ENCODE measurements at places on chromosomes 1 and 21. TPM values are rescaled to one million over a fixed set of nuclear protein-coding genes. Genes with fewer than 3 reads are reported as not detected.
A peak's percentile ranks its signal among the peaks of the same experiment; 100 is the strongest.

- peaks cover 3% of the 10 kb centered on the region for H3K4me1 ChIP-seq
- no peak overlapping the region for H3K27ac ChIP-seq
- H3K27me3 ChIP-seq = no peaks in the 10 kb centered on the region
- H3K36me3 ChIP-seq = no peaks in the 10 kb centered on the region
- DNase-seq = no peak
Measured at GRCh38 chr21:34593423-34593822, 21.5 kb downstream of the RCAN1 start.

DNA sequence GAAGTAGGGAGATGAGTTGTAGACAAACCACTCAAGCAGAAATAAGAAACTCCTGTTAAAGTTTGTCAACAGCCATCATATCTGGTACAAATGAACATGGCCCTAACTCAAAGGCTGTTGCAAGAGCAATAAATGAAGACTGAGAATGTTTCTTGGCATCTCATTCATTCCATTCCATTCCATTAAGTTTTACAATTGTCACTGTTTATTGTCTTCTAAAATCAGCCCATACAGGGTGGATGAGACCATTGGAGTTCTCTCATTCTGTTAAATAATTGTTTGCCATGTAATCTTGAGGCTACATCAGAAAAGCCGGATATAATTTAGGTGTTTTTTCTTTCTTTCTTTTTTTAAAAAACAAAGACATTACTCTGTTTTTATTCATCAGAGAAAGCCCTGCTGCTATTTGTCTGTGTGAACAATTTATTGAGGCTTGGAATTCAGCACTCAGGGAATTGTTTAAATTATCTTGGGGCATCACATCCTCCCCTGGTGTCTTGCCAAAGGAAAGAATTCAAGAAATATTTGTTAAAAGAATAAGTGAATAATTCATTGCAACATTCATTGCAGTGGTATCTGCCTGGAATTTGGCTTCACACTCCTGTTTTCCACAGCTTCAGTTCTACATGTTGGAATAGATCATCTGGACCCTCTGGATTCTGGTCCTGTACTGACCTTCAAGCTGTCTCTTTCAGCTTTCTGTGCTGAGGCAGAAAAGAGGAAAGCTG, 604.5 kb downstream of the PLPP3 start:
- no peaks in the 10 kb centered on the region for H3K4me1 ChIP-seq
- H3K36me3 ChIP-seq = no peaks in the 10 kb centered on the region
- no peak overlapping the region for H3K4me3 ChIP-seq
- no peaks in the 10 kb centered on the region for H3K27me3 ChIP-seq

DNA sequence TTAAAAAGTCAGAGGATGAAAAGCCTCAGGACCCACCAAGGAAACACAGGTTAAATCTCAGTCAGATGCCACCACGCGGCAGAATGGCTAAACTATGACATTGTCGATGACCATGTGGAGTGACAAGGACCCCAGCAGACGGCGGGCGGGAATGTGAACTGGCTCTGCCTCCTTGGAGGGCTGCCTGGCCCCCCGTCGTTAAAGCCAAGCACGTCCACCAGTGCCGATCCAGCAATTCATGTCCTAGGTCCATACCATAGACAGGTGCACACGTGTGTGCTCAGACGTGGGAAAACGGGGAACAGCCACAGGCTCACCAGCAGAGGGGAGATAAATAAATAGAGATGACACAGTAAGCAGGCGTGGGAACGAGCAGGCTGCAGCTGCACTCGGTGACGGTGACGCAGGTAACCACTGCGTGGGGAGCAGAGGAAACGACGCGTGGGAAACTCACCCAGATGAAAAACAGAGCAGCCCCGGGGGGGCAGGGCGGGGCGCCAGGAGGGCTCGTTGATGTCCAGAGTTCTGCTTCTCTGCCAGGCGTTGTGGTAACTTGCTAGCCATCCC, 28.3 kb upstream of the PCBP3 start:
- H3K27ac ChIP-seq = no peak overlapping the region
- no peaks in the 10 kb centered on the region for H3K36me3 ChIP-seq
- no peak for DNase-seq
- no peaks in the 10 kb centered on the region for H3K4me1 ChIP-seq

DNA sequence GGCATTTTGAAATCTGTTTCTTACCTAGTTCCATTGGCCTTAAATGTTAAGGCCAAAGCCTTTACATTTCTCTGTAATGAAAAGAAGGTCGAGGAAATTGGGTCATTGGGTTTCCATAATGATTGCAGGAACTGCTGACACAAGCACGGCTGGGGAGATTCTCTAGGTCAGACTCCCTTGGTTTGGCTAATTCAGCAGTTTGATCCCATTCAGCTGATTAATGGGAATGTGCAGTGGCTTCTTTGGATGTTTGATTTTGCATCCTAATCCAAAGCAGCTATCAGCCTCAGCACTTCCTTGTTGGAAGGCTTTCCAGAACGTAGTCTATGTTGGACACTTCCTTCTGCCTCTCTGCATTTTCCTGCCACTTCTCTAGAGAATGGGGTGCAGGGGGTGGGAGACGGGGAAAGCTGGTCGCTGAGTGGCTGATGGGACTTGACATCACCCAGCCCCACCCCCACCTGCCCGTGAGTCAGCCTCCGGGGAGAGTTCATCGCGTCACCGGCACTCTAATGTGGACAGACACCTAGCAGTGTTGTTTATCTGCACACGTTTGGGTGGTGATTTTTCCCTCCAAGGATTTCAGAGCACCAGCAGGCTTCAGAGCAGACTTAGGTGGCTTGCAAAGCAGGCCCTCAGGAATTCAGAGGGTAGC, 5.4 kb downstream of the PSEN2 start:
- H3K4me1 ChIP-seq = peaks cover 26% of the 10 kb centered on the region
- no peak overlapping the region for H3K27ac ChIP-seq
- no peaks in the 10 kb centered on the region for H3K36me3 ChIP-seq
- peaks cover 15% of the 10 kb centered on the region for H3K27me3 ChIP-seq
- DNase-seq = peak; percentile 51

GRCh38 chr1:199719156-199719842, 308.2 kb upstream of the NR5A2 start:
- H3K27ac ChIP-seq = no peak overlapping the region
- no peak for DNase-seq

DNA sequence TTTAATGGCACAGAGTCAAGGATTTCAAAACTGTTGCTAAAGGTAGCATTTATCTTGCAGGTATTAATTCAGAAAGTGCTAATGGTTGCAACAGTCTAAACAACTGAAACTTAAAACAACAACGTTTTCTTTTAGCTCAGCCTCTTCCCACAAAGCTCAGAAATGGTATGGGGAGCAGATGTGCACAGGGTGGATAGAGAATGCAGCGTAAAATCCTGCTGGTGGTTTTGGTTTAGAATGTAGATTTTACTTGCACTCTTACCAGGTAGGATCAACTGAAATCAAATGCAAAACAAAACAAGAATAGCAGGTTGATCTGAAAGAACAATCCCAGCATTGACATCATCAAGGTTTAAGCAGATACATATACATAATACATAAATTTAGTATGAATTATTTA, 3.8 kb upstream of the LRRC8C start:
- no peak overlapping the region for H3K4me3 ChIP-seq
- H3K36me3 ChIP-seq = no peaks in the 10 kb centered on the region
- no peak for DNase-seq
- H3K27ac ChIP-seq = no peak overlapping the region
- H3K4me1 ChIP-seq = peaks cover 11% of the 10 kb centered on the region

DNA sequence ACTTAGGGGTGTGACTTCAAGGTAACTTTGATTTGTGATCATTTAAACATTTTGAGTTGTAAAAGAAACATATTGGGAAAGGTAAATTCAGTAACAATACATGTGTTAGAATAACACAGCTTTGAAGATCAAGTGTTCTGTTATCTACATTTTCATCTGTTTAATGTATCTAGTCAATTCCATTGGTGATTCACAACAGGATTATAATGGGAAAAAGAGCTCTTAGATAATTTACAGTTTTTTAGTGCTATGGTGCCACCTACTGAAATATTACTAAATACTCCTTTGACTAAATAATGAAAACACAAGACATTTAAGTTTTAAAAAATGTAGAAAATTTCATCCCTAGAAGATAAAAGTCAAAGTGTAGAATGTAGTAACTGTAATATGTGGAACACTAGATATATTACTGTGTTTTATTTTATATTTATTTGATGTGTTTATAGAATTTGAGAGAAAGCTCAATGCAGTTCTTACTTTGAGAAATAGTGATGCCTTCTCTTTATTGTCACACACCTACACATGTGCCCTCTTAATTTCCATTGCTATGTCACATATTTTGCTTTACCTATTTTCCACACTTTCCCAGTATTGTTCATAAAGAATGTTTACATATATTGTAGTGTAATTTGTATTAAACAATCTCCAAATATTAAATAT, 47.4 kb downstream of the PTPRC start:
- no peak overlapping the region for H3K4me3 ChIP-seq
- peaks cover 34% of the 10 kb centered on the region for H3K4me1 ChIP-seq
- H3K36me3 ChIP-seq = no peaks in the 10 kb centered on the region
- DNase-seq = peak; percentile 43
- no peak overlapping the region for H3K27ac ChIP-seq
- H3K27me3 ChIP-seq = no peaks in the 10 kb centered on the region

DNA sequence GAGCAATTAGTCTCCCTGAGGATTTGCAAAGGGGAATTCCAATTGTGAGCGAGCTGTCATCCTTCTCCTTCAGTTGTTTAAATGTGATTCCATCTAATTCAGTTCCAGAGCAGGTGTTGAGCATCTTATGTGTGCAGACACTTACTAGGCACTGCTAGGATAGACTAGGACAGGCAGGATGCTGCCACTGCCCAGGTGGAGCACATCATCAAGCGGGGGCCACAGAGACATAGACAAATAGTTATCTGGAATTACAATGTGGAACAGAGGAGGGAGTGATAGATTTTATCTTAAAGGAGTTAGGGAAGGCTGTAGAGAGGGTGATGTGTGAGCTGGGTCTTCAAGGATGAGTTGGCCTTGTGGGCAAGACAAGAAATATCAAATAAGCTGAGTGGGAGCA, 55.9 kb downstream of the CDC7 start:
- no peak overlapping the region for H3K4me3 ChIP-seq
- no peaks in the 10 kb centered on the region for H3K4me1 ChIP-seq
- DNase-seq = no peak
- H3K27ac ChIP-seq = no peak overlapping the region

DNA sequence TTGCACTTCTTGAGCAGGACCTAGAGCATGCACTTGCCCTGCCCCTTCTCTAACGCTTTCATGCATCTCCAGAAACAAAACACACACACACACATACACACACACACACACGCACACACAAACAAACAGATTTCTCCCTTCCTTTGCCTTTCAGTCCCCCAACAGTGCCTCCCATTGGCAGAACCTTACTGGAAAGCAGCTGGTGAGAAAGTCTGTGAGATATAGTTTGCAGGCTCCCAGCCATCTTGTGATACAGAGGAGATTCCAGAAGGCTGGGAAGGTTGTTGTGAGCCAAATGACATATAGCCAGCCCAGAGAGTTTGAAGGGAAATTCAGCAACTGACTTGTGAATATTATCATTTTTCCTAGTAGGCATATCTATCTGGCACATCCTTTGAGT, 35.9 kb upstream of the ZRANB2 start:
- H3K4me3 ChIP-seq = no peak overlapping the region
- no peak overlapping the region for H3K27ac ChIP-seq
- no peaks in the 10 kb centered on the region for H3K36me3 ChIP-seq
- H3K4me1 ChIP-seq = no peaks in the 10 kb centered on the region

- no peaks in the 10 kb centered on the region for H3K36me3 ChIP-seq
- H3K4me1 ChIP-seq = peaks cover 6% of the 10 kb centered on the region
- peak; percentile 77 for DNase-seq
- no peak overlapping the region for H3K27ac ChIP-seq
Measured at GRCh38 chr1:91617285-91617765, 116.7 kb downstream of the CDC7 start.

- no peak overlapping the region for H3K4me3 ChIP-seq
- H3K4me1 ChIP-seq = no peaks in the 10 kb centered on the region
- H3K27me3 ChIP-seq = no peaks in the 10 kb centered on the region
- H3K36me3 ChIP-seq = peaks cover 17% of the 10 kb centered on the region
- no peak overlapping the region for H3K27ac ChIP-seq
Measured at GRCh38 chr1:32321712-32322291, 14.2 kb downstream of the MARCKSL1 start.

DNA sequence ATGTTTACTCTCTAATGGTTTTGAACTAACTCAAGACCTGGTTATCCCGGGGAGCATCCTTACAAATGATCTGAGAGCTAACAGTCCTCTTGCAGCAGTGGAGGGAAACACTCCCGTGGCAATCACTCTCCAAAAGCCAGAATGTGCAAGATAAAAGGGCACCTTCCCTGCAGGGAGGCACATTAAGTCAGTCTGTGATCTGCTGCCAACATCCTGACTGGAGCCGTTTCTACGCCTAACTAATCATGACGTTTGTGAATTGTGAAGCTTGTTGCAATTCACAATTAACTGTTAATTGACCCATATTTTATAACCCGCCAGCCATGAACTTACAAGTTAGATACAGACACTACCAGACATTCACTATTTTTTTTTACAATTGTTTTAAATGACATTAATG, 52.1 kb upstream of the LGALS8 start:
- H3K4me3 ChIP-seq = no peak overlapping the region
- no peaks in the 10 kb centered on the region for H3K36me3 ChIP-seq
- H3K4me1 ChIP-seq = peaks cover 6% of the 10 kb centered on the region
- DNase-seq = peak; percentile 27
- no peaks in the 10 kb centered on the region for H3K27me3 ChIP-seq

GRCh38 chr1:184617433-184618029, 137.1 kb downstream of the EDEM3 start:
- H3K27me3 ChIP-seq = no peaks in the 10 kb centered on the region
- no peak for DNase-seq
- no peak overlapping the region for H3K4me3 ChIP-seq
- H3K4me1 ChIP-seq = no peaks in the 10 kb centered on the region
- no peak overlapping the region for H3K27ac ChIP-seq

DNA sequence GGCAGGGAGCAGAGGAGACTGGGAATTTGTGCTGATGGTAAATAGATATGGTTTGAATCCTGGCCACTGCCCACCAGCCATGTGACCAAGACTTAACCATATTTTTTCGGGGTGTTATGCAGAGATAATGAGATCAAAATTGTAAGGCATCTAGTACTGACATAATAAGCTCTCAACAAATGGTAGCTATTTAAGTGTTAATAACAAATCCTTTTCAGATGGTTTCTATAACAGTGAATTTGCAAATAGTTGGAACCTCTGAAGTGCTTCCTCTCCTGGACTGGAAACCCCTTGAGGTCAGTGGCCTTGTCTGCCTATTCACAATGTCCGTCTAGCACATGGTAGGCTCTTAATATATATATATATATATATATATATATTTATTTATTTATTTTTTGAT, 64.7 kb downstream of the MDM4 start:
- peaks cover 52% of the 10 kb centered on the region for H3K4me1 ChIP-seq
- H3K36me3 ChIP-seq = no peaks in the 10 kb centered on the region
- no peak overlapping the region for H3K4me3 ChIP-seq

GRCh38 chr1:55685560-55685959, 470.4 kb upstream of the USP24 start:
- no peaks in the 10 kb centered on the region for H3K4me1 ChIP-seq
- no peak overlapping the region for H3K27ac ChIP-seq
- no peak overlapping the region for H3K4me3 ChIP-seq
- no peak for DNase-seq
- no peaks in the 10 kb centered on the region for H3K36me3 ChIP-seq

ZNF593OS gene
- 1.1 TPM for polyA plus RNA-seq

BSND gene
- 0.50 TPM for polyA plus RNA-seq

HTR1D gene
- polyA plus RNA-seq = 2.1 TPM

GBP6 gene
- not detected for polyA plus RNA-seq

ARHGEF16 gene
- polyA plus RNA-seq = 11.2 TPM

UBASH3A gene
- not detected for polyA plus RNA-seq

Measured in GM23338 (cell line).